ENCODE measurements at places on chromosomes 2 and 18.

GRCh38 chr18:3450012-3450798 lies at the start of gene TGIF1:
TGIF1 (plus strand) TSS chr18:3450172; CDS start chr18:3450490, 318 bp downstream.
- peak; percentile 68 for DNase-seq

- no peak for DNase-seq
These were observed 36.8 kb upstream of the ERCC3 start for GRCh38 chr2:127330753-127331152.

DNA sequence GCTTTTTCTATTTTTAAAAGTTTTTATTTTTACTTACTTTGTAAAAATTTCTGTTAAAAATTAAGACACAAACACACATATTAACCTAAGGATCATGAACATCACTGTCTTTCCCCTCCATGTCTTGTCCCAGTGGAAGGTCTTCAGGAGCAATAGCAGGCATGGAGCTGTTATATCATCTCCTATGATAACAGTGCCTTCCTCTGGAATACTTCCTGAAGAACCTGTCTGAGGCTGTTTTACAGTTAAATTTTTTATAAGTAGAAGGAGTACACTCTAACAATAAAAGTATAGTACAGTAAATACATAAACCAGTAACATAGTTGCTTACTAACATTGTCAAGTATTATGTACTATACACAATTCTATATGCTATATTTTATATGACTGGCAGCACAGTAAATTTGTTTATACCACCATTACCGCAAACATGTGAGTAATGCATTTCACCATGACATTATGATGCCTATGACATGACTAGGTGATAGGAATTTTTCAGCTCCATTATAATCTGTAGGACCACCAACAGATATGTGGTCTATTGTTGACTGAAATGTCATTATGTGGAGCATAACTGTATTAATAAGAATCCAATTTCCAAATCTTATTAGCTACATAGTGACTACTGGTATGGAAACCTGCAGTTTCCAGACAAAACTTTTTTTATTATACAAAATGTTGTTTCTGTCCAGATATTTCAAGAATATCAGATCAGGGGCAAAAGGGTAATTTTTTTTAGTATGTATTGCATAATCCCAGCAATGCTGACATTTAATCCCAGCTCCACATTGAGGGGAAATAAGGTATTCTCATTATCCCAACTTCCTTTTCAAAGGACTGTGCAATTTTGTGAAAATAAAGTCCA lies 337.2 kb upstream of the SLC39A10 start:
- no peak for DNase-seq

- no peak for DNase-seq
These were observed 44.4 kb downstream of the BCL11A start for GRCh38 chr2:60509066-60509465.

- DNase-seq, result no peak
These were observed 12.6 kb downstream of the BARD1 start for GRCh38 chr2:214796911-214797310.

DNA sequence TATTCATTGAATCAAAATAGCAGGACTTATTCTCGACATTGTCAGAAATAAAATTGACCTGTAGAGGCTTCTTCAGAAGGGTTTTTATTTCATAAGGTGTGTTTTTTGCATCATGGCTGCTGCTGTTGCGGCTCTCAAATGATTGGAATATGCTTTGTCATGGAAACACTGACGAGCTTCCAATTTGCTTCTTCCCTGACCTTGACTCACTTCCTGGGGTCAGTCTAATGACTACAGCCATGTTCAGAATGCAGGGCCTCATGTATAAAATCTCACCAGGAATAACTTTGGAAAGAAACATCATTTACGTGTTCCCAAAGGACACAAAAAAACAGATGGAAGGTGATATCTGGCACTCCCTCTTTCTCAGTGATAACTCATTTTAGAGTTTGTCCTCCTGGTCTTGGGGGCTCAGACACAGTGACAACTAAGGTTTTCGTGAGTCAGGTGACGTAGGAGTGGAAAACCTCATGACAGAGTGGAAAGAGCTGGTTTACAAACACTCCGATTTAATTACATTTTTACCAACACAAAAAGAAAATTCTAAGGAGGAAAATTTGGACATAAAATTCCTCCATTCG lies 467.0 kb upstream of the RAB12 start:
- no peak for DNase-seq

Measured in activated CD4-positive, alpha-beta T cell treated with anti-CD3 and anti-CD28 coated beads for 4 hours (primary cell).